ENCODE measurements at places on chromosomes 12 and 14. TPM values are rescaled to one million over a fixed set of nuclear protein-coding genes. Genes with fewer than 3 reads are reported as not detected.

Gene RFLNA
- total RNA-seq = not detected

Gene PYM1
- 38.8 TPM for total RNA-seq

Gene CRADD
- 12.3 TPM for total RNA-seq

Gene TXNDC16
- total RNA-seq = 4.8 TPM

Gene ATXN2
- total RNA-seq = 56.5 TPM
